ENCODE measurements at places on chromosomes 13 and 19.

- DNase-seq = no peak
These were observed 931.6 kb upstream of the MIR17HG start for GRCh38 chr13:90415902-90416301.

DNA sequence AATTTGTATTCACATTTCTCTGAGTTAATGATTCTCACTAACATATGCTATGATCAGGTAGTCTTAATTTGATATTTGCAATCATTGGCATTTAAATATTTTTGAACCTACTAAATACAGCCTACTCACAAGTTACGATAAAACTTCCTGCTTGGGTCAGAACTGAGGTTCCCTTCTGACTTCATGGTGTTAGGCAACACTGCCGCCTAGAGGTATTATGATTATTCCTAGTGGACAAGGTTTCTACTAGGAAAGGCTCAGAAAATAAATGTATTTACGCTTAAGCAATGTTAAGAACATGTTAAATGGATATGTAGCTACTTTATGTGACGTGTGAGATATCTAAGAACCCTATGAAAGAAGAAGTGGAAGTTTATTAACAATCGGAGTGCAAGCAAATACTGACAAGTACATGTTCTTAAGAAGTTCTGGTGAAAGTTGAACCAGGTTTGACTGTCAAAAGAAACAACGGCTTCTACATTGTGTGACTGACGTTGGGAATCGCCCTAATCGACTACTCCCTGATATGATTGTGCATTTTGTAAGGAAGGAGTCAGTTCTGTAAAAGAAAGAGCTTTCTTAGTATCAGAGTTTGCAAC, 1395.8 kb downstream of the SLITRK5 start:
- DNase-seq = no peak

- no peak for DNase-seq
These were observed 29.6 kb upstream of the CEACAM21 start for GRCh38 chr19:41546386-41546789.

GRCh38 chr19:1673645-1674292, 21.4 kb upstream of the TCF3 start:
- no peak for DNase-seq

DNA sequence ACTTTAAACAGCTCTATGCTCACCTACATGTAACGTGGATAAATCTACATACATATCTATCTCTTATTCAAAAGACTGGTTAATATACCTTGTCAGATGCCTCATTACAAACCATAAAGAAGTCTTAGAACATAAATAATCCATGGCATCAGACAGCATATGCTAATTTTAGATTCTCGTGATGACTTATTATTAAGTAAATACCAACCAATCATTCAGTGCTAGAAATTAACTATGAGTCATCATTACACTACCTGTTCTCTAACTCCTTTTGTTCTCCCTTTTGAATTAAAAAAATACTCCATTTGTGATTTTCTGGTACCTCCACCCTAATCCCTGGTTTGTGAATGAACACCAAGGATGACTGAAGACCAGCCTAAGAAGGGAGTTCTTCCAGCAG, 754.3 kb upstream of the ARGLU1 start:
- no peak for DNase-seq

DNA sequence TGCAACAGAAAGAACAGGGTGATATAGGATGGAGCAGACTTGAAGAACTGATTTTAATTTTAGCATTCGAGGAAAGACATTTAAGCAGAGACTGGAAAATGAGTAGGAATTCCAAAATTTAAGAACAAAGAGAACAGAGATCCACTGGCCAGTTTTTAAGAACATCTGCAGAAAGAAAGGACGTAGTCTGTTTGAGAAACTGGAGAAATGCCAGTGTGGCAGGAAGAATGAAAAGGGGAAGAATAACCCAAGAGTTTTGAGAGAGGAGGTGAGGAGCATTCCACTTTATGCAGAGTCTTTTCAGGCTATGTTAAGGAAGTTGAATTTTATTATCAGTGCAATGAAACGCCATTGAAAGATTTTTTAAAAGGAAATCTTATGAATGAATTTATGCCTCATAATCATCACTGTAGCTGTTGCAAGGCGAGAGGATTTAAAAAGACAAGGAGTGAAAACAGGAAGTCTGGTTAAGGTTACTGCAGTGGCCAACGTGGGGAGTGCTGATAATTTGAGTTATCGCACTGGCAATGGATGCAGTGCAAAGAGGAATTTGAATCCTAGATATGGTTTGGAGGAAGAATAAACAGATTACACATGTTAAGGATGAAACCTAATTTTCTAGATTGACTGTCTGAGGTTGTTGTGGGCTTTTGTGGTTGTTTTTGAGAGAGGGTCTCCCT, 253.8 kb downstream of the DACH1 start:
- DNase-seq = no peak

DNA sequence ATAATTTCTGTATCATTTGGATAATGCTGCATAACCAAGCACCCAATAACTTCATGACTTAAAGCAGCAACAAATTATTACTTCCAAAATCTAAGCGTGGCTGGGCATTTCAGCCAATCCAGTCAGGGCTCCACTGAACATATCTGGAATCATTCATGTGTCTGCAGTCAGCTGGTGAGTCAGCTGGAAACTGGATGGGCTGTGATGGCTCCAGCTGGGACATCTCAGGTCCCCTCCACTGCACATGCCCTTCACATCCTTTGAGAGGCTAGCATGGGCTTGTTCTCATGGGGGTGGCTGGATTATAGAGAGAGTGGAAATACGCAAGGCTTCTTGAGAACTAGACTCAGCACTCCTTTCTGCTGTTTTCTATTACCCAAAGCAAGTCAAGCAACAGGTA, 961.9 kb downstream of the DIAPH3 start:
- no peak for DNase-seq

DNA sequence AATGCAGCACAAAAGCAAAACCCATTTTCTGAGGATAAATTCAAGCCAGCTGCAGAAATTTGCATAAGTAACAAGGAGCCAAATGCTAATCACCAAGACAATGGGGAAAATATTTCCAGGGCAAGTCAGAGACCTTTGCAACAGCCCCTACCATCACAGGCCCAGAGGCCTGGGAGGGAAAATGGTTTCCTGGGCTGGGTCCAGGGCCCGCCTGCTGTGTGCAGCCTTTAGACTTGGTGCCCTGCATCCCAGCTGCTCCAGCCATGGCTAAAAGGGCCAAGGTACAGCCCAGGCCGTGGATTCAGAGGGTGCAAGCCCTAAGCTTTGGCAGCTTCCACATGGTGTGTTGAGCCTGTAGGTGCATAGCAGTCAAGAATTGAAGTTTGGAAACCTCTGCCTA, 309.5 kb upstream of the SGCG start:
- no peak for DNase-seq

GRCh38 chr13:104477261-104477660, 1411.0 kb upstream of the SLC10A2 start:
- DNase-seq = no peak

DNA sequence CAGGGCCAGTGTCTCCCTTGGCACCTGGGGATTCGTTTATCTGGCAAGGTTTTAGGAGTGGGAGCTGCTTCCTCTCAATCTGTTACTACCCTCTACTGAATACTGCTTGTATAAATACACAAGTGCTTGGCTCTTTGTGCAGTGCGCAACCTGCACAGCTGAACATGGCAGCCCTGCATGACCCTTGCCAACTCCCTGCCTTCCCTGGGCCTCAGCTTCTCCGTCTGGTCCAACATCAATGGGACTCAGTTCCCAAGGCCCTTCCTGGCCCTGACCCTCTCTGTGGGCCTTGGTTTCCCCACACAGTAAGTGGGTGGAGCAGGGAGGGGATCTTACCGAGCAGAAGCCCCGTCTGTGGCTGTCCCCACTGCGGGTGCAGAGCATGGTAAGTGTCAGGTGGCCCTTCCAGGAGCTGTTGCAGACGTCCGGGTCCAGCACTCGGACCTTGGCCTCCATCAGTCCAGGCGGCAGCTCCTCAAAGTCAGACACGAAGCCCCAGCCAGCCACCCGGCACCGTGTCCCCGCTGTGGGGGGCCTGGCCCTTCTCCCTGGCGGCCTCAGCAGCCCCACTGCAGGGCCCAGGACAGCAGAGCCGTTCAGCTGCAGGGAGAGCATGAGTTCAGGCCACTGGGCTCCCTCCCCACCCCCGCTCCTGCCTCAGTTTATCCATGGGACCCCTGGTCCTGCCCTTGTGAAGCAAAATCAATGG, 8.5 kb downstream of the PRSS57 start:
- no peak for DNase-seq

DNA sequence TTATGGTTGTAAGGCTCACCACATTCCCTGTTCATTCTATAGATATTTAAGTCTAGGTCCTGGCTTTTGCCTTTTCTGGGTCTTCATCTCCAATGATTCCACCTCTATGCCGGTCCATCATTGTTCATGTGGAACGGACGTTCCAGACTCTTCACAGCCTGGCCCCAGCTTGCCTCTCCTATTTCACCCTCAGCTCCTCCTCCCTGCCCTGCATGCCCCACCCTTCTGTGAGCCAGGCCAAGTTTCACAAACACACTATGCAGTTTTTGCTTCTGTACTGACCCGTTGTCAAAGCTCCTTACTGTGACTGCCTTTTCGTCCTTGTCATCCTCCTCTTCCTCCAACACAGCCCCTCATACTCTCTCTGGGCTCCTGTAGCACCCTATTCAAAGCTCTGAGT, 31.3 kb downstream of the TEX26 start:
- DNase-seq = no peak
